ENCODE measurements at places on chromosomes 16 and 17.

- no peak for DNase-seq
Measured at GRCh38 chr16:30096862-30097563, 1.0 kb upstream of the YPEL3 start.

- no peak for DNase-seq
Measured at GRCh38 chr17:12568358-12569251, 97.1 kb upstream of the MYOCD start.

- peak; percentile 16 for DNase-seq
Measured at GRCh38 chr16:68599586-68599985, 45.5 kb upstream of the CDH3 start.

- no peak for DNase-seq
Measured at GRCh38 chr16:27460213-27460612, 58.2 kb downstream of the IL21R start.

DNA sequence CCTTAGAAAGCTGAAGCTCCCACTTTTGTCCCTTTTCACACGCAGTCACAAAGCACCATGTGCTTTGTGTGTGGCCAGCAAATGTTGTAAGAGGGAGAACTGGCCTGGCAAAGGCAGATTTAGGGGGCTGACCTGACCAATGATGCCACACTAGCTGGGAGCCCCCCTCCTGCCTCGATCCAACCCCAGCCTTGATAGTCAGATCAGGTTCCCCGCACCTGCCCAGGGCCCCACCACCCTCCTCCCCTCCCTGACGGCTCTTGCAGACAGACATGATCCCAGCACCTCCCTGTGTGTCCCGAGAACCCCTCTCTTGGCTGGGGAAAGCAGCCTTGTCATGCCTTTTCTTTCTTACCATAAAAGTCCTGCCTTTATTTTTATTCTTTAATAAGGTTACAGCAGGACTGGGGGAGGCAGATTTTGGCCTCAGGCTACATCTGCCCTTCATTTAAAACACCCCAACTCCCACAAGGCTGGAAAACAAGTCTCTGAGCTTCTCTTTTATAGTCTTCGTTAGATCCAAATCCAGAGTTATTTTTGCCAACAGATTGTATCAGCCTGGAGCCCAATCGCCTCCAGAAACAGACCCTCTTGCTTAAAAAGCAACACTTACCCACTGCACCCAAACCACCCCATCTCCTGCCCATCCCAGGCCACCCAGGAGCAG is 201.8 kb upstream of the CDH5 start:
- no peak for DNase-seq

DNA sequence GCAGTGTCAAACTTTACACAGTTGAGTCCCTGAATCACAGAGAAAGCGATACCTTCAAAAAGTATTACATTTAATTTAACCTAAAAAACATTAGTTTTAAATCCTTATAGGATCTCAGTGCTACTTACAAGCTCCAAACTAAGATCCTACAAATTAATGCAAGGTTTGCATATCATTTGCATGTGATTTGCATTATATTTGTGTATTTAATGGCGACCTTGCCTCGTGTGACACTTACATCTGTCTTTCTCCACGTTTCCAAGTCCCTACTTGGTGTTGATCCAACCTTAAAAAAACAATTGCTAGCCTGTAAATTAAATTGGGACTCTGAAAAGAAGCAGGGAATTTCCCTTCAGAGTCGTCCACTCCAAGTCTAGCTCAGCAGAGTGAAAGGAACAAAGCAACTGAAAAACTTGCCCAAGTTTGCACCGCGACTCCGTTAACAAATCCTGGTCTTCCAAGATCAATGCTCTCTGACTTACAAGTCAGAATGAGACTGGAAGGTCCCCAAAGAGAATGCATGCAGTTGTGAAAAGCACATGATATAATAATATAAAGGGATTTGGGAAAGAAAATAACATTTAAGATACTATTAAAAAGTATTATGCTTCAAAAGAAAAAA is 739 bp upstream of the FAM117A start:
- no peak for DNase-seq

DNA sequence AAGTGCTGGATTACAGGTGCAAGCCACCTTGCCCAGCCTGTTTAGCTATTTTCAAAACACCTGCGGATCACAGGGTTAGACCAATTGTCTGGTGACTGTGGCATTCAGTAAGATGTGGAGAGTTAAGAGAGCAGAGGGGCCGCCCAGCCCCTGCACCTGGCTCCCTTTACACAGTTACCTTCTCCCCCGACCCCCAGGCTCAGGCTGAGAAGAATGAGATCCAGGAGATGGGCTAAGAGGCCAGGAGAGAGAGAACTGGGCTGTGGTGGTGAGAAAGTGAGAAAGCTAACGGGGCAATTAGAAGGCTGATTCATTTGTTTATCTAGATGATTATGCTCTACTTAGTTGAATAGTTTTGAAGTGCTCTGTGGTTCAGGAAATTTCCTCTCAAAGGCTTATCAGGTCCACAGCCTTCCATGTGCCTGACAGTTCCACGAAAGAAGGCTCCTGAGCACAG is 67.8 kb upstream of the AXIN2 start:
- no peak for DNase-seq

GRCh38 chr17:65586899-65587298 is 25.5 kb upstream of the AXIN2 start:
- peak; percentile 11 for DNase-seq

- DNase-seq: no peak
Measured at GRCh38 chr17:7745748-7746470, 28.4 kb downstream of the DNAH2 start.

GRCh38 chr17:72948115-72948514 is 144.4 kb downstream of the SLC39A11 start:
- DNase-seq: no peak

- DNase-seq: no peak
Measured at GRCh38 chr17:57135789-57136291, 50.8 kb downstream of the AKAP1 start.

- no peak for DNase-seq
Measured at GRCh38 chr17:32946375-32947135, 18.6 kb downstream of the TMEM98 start.

GRCh38 chr17:73956595-73957465 is 246.6 kb upstream of the RPL38 start:
- peak; percentile 77 for DNase-seq

- no peak for DNase-seq
Measured at GRCh38 chr16:64278196-64278595, 843.7 kb downstream of the CDH11 start.
